ENCODE measurements at places on chromosomes 5 and 9.

- DNase-seq = no peak
Measured at GRCh38 chr5:58322453-58322852, 137.4 kb downstream of the PLK2 start.

DNA sequence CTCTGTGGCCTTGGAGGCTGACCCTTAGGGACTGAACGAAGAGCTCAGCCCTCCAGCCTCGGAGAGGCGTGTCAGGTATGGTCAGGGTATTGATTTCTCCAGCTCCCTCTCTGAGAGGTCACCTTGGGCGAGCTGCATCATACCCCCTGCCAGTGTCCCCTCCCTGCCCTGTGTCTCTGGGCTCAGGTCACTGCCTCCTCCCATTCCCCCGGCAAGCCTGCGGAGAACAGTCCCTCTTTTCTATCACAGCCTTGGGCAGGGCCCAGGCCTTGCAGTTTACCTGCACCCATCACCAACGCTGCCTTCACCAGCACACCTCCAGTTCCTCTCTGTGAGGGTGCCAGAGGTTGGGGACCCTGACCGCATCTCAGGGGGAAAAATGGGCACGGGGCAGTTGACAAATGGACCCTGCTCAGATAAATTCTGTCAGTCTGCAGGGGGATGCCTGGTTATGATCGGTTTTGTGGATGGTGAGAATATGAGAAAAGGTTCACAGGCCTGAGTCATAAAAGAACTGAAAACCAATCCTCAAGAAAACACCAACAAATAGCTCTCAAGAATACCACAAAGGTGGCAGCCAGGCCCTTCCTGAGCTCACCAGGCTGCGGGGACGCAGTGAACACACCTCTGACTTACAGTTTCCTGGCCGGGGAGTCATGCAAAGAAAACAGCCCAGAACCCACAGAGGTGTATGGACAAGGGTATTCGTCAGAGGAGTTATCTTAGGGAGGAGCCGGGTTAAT lies 24.7 kb upstream of the RXRA start:
- no peak for DNase-seq

DNA sequence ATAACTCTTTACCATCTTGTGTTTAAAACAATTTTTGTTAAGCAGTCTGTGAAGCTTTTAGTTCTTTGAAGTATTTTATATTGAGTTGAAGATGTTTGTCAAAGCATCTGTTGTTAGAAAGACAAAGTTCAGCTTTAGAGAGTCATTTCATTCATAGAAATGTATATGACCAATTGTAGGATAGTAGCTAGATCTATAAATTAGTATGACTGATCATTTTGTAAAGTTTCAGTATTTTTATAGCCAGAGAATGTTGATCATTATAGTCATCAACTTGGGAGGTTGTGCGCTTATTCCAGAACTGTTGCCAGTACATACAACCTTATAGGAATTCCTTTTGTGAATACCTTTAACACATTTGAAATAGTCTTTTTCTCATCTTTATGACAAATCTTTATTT lies 5.2 kb downstream of the NIPBL start:
- no peak for DNase-seq

GRCh38 chr9:125632321-125633115 lies 74.5 kb downstream of the MAPKAP1 start:
- DNase-seq = peak; percentile 27

DNA sequence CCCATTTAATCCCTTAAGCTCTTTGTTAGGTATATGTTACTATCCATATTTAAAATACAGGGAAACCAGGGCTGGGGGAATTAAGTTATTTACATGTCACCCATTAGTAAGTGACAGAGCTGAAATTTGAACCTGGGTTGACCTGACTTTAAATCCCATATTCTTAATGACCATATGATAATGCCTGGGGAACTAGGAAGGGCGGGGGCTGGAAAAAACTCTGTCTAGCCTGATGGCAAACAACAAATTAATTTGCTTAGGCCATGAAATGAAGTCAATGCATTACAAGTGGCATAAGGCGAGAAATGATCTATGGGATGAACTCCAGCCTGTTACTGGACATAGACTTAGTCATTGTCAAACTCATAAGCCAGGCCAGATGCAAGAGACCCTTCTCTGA lies 325.7 kb upstream of the WWC1 start:
- no peak for DNase-seq

GRCh38 chr9:29701559-29701958 lies 2128.3 kb upstream of the C9orf72 start:
- DNase-seq = no peak

DNA sequence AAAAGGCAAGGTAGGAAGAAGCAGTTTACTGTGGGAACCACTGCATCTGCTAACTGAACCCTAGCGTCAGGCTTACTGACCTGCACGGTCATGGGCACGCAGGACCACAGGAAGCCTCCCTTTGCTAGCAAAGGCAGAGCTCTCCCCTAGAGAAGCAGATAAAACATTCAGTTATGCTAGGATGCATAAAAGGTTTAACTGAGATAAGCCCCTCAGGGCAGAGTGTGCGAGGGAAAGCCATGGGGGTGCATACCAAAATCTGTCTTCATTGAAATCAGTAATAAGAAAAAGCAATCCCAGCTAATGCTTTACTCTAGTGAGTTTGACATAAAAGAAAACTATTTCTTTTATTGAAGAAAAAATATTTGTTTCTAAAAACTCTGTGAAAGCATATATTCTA lies 2403.7 kb upstream of the C9orf72 start:
- DNase-seq = no peak

- DNase-seq = no peak
Measured at GRCh38 chr5:77960863-77961396, 184.8 kb upstream of the TBCA start.

- DNase-seq = peak; percentile 26
Measured at GRCh38 chr9:129656795-129657390, 8.6 kb upstream of the PRRX2 start.

DNA sequence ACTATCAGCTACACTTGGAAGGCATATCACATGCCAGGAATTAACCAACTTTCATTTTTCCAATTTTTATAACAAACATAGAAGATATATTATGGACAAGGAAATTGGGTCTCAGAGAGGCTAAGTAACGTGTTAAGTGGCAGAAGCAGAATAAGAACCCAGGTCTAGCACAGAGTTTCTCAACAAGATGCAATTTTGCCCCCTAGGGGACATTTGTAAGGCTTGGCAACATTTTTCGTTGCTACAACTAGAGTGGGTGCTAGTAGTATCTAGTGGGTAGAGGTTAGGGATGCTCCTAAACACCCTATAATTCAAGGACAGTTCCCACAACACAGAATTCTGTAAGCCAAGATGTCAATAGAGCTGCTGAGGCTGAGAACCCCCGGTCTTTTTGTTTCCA lies 180.6 kb downstream of the SNCAIP start:
- no peak for DNase-seq

DNA sequence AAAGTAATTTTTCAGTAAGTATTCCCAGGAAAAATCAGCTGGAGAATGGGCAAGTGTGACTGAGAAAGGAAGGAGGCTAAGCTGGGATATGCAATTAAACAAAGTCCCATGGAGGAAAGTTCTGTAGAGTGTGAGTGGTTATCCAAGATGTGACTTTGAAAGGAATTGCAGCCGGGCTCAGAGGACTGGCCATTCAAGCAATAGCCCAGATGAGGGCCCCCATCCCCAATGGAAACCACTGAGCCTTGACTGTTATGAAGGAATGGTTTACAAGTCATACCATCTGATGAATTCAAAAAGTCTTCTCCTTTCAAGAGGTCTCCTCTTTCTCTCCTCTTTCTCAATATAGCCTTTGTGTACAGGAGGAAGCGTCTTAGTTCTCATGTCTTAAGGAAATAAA lies 6.5 kb downstream of the LVRN start:
- DNase-seq = no peak

GRCh38 chr5:67451640-67452279 lies 255.2 kb upstream of the CD180 start:
- no peak for DNase-seq

- no peak for DNase-seq
Measured at GRCh38 chr9:127102176-127102575, 20.3 kb downstream of the ANGPTL2 start.

GRCh38 chr9:94718936-94719335 lies 7.6 kb upstream of the AOPEP start:
- DNase-seq = no peak

DNA sequence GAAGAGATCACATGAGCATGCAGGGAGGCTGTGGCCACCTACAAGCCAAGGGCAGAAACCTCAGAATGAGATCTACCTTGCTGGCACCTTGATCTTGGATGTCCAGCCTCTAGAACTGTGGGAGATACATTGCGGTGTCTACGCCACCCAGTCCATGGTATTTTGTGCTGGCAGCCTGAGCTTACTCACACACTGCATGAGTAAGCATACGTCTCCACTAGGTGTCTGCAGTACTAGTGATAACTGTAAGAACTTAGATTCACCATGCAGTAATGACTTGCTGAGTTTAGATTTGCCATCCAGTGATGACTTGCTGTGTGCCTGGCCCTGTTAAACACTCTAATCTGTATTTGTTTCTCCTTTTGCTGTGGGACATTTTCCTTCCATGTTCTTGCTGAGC lies 417.7 kb downstream of the GADD45G start:
- DNase-seq = no peak

GRCh38 chr5:148471379-148471778 lies 87.6 kb downstream of the FBXO38 start:
- no peak for DNase-seq

- DNase-seq = no peak
Measured at GRCh38 chr5:76029739-76030138, 53.4 kb upstream of the SV2C start.

DNA sequence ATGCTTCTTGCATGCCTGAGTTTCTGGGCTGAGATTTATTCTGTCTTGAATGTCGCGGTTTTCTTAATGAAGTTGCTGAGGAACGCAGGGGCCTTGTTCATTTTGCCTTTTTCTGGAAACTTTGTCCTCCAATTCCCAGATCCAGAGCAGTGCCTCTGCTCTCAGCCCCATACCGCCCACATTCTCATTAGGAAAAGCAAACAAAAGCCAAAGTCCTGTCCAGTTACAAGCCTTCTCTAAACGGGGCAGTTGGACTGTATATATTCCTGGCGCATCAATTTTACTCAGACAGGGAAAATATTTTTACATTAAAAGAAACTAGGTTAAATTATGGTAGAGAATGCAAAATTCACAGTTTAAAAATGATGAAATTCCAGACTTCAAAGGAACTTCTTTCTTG lies 1.2 kb upstream of the PSAT1 start:
- no peak for DNase-seq

- no peak for DNase-seq
Measured at GRCh38 chr5:31692561-31693221, 53.8 kb downstream of the PDZD2 start.

GRCh38 chr5:148465381-148466235 lies 81.8 kb downstream of the FBXO38 start:
- no peak for DNase-seq

Data from SW 1271 (cell line).